Right forelimb (tissue), 1 donor: ENCODE measurements at places on chromosomes 16 and 17.

DNA sequence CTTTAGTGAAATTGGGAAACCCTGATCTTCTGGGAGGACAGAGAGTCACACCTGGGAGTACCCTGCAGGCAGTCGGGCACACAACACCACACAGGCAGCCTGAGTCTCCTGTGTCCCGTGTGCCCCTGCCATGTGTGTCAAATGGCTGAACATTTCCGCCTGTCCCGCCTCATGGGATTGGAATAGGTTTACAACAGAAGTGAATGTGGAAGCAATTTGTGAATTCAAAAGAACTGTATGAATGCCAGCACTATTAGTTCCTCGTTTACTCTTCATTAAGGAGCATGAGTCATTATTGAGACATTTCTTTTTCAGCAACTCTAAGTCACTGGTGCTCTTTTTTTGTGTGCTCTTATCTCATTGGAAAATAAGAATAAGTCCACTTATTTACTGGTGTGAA lies 226.5 kb downstream of the PMP22 start:
- DNase-seq, result no peak

- DNase-seq, result no peak
Observed at GRCh38 chr16:50878966-50879615, 137.2 kb downstream of the CYLD start.

DNA sequence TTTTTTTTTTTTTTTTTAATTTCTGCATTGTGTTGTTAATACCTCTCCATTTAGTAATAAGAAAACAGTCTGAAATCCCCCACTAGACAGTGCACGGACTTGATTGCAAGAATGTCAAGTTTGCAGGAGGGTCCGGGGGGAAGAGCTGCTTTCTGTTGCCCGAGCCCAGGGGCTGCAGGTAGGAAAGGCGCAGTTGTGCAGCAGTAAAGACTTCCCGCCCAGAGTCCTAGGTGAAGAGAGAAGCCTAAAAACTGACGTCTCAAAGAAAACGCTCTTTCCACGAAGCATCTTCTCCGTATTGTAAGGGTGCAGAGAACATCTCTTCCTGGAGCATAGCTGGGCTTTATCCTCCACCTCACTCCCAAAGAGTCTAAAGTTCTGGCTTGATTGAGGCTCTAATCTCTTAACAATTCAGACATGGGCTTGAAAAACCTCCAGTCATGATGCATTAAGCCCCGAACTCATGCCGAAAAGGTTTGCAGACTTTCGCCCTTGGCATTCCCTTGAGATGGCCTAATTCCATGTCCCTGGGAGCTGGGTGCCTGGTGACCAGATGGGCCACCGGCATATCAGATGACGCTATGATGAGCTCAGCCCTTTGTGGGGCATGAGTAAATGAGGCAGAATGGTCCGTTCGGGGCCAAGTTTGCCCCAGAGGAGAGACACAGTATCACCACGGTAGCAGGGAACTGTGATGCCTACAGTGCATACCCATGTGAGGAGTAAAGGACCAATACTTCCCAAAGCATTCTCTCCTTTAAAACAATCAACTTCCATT lies 436.2 kb upstream of the ZFHX3 start:
- DNase-seq, result no peak

GRCh38 chr17:41773731-41774193 lies 12.7 kb downstream of the JUP start:
- no peak for DNase-seq

- DNase-seq, result peak; percentile 74
Observed at GRCh38 chr17:43020789-43021740, 1.1 kb downstream of the VAT1 start.

DNA sequence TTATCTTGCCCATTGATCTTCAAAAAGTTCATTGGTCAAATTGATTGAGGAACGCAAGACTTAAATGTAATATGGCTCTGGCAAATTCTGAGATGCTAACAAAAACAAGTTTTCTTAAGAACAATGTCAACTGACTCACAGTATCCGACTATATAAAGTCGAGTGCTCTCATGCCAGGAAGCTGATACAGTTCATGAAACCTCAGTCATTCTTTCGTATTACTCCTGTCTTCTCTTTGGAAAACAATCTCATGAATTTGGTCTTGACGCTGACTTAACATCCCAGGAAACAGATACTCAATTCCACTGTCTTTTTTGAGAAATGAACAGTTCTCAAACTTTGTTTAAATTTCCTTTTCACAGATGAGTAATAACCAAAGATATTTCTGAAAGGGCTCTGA lies 704.9 kb downstream of the MAF start:
- no peak for DNase-seq

DNA sequence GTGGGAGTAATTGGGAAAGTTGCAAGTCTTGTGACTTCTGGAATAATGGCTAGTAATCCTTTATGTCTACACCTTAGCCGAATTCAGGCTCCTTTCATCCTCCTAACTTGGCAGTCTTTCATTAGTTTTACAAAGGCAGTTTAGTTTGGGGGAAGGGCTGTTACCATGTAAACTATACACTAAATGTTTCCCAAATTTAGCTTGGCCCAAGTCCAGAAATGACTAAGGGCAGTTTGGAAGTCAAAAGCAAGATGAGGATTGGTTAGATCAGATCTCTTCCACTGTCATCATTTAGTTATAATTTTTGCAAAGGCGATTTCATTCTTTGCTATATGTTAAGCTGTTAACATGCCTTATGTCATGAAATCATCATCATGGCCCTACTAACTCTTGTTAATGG lies 115.4 kb upstream of the CACNG3 start:
- no peak for DNase-seq
